A172 (cell line): ENCODE measurements at places on chromosomes 12 and 14. TPM values are rescaled to one million over a fixed set of nuclear protein-coding genes. Genes with fewer than 3 reads are reported as not detected.
A peak's percentile ranks its signal among the peaks of the same experiment; 100 is the strongest.

Gene OR6C70
- not detected in 2 replicates for total RNA-seq

GRCh38 chr14:105600939-105601359 is 74.6 kb downstream of the TMEM121 start:
- no peak for DNase-seq

GRCh38 chr14:76585616-76586015 is 175.7 kb upstream of the VASH1 start:
- no peak for DNase-seq

DNA sequence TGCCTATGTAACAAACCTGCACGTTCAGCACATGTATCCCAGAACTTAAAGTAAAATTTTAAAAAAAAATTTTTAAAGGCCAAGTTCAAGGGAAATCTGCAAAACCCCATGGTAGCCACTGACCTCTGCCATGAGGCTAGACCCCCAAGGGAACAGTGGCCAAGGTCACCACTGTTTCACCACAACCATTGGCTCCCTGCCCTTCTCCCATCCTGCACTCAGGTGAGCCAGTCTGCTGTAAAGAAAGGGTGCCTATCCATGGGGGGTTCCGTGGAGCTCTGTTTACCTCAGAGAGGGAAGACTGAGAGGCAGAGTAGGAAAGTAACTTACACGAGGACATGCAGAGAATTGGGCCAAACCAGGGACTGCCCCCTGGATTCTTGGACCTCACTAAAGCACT is 38.6 kb downstream of the VWF start:
- no peak for DNase-seq

Gene AACS
- 26.6 and 32.1 TPM in 2 replicates for total RNA-seq

DNA sequence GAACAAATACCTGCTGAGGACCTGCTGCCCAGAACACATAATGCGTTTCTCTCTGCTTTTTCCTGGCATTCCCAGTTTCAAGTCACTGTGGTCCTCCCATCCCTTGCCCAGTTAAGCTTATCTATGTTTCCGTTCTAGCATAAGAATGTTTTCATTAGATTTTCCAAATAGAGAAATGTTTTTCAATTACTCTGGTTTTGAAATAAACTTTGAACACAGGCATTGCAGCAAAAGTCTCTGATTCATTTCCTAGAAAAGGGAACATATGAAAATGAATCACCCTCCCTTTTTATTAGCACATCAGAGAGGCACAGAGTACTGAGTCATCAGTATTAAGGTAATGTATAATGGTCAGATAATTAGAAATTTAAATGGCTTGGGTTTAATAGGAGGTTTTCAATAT is 201.1 kb upstream of the TMEM260 start:
- DNase-seq, result peak; percentile 2

Gene DCN
- 0.69 and 0.84 TPM in 2 replicates for total RNA-seq

GRCh38 chr12:57109207-57110103 is 1.7 kb downstream of the STAT6 start:
- DNase-seq, result no peak

GRCh38 chr14:29144621-29145020 is 378.0 kb downstream of the FOXG1 start:
- DNase-seq, result peak; percentile 32

GRCh38 chr12:132186208-132186856 is 42.1 kb downstream of the NOC4L start:
- DNase-seq, result no peak

GRCh38 chr12:1703771-1704722 is 13.2 kb downstream of the ADIPOR2 start:
- no peak for DNase-seq

- no peak for DNase-seq
These were observed 90.5 kb downstream of the MGST1 start for GRCh38 chr12:16437926-16438325.

- no peak for DNase-seq
These were observed 3.0 kb upstream of the SLC38A1 start for GRCh38 chr12:46271863-46272262.

Gene SLC4A8
- 7.5 and 14.4 TPM in 2 replicates for total RNA-seq

DNA sequence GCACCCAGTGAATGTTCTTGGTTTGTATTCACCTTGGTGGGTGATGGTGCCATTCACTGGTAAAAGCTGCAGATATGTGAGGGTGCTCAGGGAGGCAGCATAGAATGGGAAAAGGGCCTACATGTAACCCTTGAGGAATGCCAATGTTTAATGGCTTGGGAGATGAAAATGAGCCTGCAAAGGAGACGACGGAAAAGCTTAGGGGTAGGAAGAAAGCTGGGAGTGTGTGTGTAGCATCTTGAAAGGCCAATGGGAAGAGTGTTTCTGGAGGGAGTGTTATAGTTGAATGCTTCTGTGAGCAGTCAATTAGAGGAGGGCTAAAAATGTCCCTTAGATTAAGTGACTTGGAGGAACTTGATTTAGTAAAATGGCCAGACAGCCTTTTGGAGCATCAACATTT is 24.9 kb downstream of the PPM1A start:
- DNase-seq, result no peak

Gene KCNJ8
- not detected in 2 replicates for total RNA-seq

DNA sequence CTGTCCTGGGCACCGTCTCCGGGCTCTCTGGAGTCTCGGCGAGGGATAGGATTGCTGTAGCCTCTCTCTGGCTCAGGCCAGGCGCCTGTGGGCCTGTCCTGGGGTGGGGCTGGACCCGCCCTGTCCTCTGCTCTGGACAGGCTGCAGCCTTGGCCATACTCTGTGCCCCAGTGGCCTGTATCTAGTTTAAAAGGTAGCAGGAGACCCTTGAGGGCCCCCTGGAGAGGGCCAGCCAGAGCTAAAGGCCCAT is 1.8 kb downstream of the KIF26A start:
- DNase-seq, result no peak

- DNase-seq, result no peak
These were observed 19.7 kb upstream of the SLC2A14 start for GRCh38 chr12:7892186-7892980.

- DNase-seq, result no peak
These were observed 483.8 kb downstream of the NOVA1 start for GRCh38 chr14:26113911-26114640.

DNA sequence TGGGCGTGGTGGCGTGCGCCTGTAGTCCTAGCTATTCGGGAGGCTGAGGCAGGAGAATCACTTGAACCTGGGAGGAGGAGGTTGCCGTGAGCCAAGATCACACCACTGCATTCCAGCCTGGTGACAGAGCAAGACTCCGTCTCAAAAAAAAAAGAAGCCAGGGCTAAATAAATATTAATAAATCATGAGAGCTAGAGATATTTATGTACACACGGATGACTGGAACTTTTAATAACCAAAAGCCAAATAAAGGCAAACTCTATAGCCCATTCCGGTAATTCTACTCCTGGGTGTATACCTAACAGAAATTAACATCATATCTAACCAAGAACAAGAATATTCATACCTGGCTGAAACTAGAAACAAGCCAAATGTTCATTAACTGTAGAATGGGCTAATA is 7.7 kb upstream of the TRAFD1 start:
- no peak for DNase-seq

DNA sequence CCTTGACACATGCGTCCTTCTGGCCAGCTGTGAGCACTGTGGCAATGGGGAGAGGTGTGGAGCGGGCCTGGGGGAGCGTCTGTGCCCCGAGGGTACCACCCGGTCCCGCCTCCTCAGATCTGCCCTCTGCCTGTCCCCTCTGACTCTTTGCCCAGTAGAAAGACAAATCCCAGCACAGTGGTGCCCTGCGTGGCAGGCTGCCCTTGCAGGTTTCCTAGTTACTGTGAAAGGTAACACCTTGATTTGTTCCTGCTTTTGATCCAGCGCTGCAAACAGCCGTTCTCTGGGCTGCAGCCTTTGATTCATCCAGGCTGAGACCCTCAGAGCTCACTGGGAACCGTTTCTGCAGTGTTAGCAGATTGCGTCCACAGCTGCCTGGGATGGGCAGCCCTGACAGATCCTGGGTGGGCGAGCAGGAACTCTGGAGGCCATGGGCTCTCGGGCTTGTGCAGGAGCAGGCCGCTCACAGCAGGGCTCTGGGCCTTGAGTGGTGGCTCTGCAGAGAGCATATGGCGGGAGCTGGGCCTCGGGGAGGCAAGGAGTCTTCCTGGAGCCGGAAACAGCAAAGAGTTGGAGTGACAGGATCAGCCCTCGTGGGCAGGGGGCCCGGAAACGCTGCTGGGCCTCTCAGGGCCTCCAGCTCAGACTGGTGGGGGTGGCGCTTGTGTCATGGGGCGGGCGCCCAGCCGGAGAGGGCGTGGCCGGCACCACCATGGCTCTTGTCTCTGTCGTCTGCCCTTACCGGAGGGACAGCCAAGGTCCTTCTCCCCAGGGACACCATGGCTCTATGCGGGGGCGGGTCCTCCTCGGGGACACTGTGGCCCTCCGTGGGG is 16.6 kb downstream of the FBRSL1 start:
- peak; percentile 19 for DNase-seq

DNA sequence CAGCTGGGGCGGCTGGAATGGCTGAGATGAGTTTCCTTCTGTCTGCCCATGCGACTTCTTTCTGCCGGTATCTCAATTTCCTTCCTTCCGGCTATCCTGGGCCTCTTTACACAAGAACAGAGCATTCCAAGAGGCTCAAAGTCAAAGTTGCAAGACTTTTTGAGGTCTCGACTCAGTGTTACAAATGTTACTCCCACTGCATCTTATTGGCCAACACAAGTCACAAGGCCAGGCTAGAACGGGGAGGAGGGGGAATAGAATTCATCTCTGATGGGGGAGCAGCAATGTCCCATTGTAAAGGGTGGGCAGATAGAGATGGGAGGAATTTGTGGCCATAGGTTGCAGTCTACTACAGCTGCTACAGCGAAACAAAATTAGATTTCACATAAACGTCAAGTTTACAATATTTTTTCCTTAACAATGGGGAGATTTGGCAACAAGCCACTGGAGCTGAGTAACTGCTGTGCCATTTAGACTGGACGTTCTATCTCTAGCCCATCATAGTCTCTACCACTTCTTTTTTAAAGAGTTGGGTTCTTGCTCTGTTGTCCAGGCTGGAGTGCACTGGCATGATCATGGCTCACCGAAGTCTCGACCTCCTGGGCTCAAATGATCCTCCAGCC is 9.5 kb upstream of the NYNRIN start:
- DNase-seq, result peak; percentile 4

DNA sequence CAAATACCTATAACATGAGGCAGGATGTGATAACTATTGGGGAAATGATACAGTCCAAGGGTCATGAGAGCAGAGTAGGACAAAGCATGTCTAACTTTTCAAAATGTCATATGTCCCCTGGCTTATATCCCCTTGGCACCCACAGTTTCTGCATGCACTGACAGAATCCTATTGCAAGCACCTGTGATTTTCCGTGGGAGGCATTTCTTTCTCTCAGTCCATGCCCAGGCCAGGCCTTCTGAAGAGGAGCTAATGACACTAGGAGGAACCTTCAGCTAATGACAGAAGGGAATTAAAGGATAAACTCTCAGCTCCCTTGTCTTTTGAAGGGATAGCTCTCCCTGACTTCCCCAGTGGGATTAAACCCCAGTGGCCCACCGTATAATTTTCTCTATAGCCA is 249.2 kb downstream of the TTC6 start:
- no peak for DNase-seq

DNA sequence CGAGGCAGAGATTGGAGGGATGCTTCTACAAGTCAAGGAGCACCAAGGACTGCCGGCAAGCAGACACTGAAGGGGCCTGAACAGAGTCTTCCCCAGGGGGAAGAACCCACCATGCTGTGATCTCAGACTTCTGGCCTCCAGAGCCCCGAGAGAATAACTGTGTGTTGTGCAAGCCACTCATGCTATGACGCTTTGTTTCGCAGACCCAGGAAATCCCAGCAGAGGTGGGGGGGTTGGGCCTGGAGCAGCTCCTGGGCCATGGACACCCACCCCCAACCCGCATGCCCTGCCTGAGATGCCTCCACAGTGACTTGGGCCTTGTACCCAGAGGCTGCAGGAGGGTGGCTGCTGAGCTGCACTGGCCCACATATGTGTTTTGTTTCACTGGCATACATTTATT is 31.2 kb downstream of the ARL6IP4 start:
- no peak for DNase-seq

DNA sequence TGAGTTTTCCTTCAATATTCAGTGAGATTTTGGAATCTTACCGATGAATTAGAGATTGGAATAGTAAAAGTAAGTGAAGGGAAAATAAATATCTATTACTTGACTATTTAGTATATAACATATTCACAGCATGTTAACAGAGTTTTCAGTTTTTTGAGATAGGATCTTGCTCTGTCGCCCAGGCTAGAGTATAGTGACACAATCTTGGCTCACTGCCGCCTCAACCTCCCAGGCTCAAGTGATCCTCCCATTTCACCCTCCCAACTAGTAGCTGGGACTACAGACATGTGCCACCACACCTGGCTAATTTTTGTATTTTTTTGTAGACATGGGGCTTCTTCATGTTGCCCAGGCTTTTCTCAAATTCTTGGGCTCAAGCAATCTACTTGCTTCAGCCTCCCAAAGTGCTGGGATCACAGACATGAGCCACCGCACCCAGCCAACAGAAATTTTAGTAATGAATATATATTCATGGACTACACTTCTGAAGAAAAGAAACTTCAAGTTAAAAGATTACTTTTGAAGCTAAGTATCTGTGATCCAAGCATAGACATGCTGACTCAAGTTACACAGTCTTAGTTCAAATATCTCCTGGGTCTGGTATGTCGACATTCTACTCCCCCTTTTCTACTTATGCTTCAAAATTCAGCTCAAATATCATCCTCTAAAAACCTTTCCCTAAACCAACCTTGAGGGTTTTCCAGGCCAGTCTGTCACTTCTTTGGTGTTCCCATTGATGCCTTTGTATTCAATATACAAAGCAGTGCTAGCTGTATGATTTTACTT is 13.8 kb downstream of the UBE2N start:
- no peak for DNase-seq

DNA sequence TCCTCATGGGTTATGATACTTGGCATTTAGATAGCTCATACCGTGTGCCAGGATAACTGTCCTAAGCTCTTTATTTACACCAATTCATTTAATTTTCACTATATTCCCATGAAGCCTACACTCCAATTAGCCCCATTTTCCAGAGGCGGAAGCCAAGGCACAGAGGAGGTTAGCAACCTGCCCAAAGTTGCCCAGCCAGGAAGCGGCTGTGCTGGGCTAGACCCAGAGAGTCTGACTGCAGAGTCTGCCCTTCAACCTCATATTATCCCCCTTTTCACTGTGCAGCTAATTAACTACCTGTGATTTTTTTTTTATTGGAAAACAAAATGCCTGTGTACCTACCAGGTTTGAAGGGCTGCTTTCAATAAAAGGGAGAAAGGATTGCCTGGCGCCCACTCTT is 2.5 kb downstream of the RFLNA start:
- no peak for DNase-seq

DNA sequence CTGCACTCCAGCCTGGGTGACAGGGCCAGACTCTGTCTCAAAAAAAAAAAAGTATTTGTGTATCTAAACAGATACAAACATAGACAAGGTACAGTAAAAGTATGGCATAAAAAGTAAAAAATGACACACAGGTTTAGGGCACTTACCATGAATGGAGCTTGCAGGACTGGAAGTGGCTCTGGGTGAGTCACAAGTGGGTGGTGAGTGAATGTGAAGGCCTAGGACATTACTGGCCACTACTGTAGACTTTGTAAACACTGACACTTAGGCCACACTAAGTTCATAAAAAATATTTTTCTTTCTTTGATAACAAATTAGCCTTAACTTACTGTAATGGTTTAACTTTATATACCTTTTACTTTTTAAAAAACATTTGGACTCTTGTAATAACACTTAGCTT is 38.0 kb upstream of the EIF5 start:
- DNase-seq, result peak; percentile 59

- DNase-seq, result no peak
These were observed 9.4 kb downstream of the SART3 start for GRCh38 chr12:108551535-108551934.

GRCh38 chr14:47485421-47485820 is 190.0 kb downstream of the MDGA2 start:
- no peak for DNase-seq
